Neuronal stem cell (in vitro differentiated cells): ENCODE measurements at places on chromosomes 6 and 20.

GRCh38 chr6:147438758-147439528 is 69.5 kb upstream of the SAMD5 start:
- DNase-seq = peak; percentile 24

DNA sequence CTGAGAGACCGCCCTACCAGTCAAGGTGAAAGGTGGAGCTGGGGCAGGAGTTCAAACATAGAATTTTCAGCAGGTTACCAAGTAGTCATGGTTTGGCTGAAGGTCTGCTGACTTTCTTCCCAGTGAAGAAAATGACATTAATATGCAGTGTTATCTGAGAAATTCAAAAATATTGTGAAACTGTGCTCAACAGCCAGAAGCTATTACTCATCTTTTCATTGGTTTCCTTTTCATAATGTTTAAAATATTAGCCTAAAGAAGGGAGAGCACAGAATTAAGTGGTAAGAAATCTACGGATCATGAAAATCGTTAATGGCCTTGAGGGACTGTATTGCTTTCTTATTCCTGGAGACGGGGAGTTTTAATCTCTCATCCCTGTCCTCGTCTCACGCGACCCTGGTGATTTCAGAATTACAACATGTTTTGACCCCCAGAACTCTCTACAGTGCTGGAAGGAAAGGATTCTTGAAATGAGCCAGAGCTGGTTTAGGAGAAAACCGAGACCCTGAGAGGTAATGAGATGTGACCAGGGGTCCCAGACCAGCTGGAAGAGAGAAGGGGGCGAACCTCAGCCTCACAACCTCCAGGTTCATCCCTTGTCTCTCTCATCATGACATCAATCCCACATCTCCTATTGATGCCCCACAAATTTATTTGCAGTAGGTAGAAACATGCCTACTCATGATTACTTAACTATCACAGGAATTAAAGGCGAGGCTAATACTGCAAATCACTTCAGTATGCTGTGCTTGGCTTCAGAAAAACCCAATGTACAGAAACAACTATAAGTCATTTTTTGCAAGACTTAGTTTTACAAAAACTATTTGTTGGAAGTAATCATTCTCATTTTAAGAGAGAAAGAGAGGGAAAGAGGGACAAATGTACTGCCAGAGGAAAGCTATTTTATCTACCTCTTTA is 209.5 kb downstream of the FNDC1 start:
- DNase-seq = no peak

GRCh38 chr6:54037277-54037779 is 73.9 kb upstream of the MLIP start:
- DNase-seq = no peak

DNA sequence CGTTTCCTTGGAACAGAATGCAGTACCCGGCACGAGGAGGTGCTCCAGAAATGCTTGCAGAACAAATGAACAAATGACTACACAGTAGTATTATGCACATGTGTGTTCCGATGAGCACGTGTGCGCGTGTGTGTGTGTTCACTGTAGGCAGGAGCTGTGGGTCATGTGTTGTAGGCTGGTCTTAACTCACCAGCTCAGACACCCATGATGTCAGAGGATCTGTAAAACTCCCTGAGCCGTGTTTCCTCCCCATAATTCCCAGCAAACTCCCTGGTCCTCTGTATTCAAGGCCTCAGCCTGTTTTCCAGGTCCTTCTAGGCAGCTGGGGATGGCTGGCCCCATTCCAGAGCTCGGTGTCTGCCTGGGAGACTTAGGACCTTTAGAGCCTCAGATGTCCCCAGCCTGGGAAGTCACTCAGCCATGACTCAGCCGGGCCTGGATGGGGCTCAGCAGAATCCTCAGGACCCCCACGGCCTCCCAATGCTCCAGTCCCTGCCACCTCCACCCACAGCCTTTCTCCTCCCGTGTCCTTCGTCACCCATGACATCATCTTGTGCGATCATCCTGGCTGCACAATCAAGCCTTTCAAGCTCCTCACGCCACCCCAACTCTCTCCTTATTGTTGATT is 475.0 kb upstream of the SULF2 start:
- DNase-seq = no peak

GRCh38 chr6:20178327-20178726 is 33.9 kb downstream of the MBOAT1 start:
- no peak for DNase-seq

- DNase-seq = no peak
Measured at GRCh38 chr6:123393331-123393730, 243.4 kb downstream of the TRDN start.

DNA sequence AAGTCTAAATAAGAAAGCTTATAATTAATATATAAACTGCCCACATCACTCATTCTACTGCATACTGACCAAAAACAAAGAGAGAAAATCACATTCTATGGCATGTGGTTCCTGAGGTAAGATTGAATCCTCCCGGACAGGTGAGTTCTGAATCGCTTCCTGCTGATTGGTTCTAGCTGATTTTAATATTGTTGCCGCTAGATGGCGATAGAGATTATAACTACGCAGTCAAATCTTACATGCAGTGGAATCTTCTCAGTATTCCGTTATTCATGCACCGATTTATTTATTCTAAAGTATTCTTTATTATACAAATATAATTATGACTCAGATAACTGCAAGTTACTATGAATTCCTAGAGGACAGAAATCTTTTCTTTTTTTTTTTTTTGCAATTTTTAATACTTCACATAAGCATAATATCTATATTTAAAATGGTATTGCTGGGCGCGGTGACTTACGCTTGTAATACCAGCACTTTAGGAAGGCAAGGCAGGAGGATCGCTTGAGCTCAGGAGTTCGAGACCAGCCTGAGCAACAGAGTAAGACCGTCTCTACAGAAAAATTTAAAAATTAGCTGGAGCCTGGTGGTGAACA is 24.2 kb upstream of the TMX4 start:
- peak; percentile 52 for DNase-seq

DNA sequence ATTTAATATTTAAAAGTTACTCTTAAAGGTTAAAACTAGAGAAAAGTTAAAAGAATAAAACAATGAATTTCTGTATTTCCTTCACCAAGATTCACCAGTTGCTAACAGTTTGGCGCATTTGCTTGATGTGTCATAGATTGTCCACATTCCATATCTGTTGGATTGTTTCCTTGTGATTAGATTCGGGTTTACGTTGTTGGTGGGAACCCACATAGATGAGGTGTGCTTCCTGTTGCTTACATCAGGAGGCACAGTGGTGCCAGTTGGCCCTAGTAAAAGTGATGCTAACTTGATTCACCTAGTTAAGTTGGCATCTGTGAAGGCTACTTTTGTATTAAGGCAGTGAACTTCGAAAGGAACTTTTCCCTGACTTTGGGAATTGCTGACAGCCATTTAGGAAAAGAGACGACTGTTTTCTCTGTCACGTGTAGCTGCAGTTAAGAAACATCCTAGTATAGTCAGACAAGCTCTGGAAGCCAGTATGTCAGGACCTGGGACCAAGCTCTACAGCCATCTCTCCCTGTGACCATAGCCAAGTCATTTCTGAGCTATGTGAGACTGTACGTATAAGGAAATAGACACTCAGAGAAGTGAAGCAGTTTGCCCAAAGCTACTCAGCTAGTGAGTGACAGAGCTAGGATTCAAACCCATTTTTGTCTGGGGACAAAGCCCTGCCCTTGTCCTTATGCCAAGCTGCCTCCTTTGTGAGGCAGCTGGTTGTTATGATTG is 49.0 kb downstream of the PPARD start:
- DNase-seq = no peak

DNA sequence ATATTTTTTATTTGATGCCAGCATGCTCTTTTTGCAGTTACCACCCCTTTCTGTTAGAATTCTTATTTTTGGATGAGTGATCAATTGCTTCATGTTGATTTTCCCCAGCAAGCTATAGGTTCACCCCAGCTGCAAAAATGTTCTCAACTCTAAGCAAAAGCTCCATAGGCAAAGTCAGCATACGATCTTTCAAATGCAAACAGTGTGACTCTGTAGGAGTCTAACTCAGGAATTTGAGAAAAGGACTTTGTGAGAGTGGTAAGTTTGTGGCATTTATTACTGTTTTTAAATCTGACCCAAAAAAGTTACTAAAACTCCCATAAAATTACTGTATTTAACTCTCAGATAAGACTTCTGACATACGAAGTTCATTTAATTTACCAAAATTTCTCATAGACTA is 134.9 kb upstream of the HSF2 start:
- no peak for DNase-seq

DNA sequence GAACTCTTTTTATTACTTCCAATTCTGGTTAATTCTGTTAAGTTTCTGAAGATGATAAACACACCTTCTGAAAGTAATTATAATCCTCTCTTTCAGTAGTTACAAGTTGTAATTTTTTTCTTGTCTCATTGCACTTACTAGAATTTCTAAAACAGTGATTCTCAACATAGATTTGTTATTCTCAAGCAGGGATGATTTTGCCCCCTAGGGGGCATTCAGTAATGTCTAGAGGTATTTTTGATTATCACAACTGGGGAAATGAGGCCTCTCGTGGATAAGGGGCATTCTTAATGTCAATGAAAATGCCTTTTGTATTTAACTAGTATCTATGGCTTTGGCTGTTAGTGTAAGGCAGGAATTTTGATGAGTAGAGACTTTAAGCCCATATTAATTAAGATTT is 39.4 kb upstream of the MAFB start:
- no peak for DNase-seq

GRCh38 chr20:62739581-62740285 is 31.1 kb downstream of the NTSR1 start:
- DNase-seq = no peak

DNA sequence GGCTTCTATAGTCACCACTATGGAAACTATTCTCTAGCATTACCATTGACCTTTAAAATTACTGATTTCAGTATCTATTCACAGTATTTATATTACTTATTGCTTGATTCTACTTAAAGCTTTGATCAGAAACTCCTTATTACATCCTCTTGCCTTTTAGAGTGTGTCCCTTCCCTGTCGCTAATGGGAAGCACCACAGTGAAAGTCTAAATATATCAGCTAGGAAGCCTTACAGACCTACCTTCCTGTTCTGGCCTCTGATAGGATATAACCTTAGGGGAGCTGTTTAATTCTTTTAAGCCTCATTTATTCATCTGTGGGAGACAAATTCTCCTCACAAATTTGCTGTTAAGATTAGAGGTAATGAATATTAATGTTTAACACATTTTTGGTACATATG is 122.7 kb downstream of the ADGRB3 start:
- DNase-seq = no peak

GRCh38 chr6:96947055-96947454 is 22.5 kb downstream of the KLHL32 start:
- no peak for DNase-seq

GRCh38 chr6:97440590-97441176 is 157.7 kb upstream of the MMS22L start:
- DNase-seq = peak; percentile 33

DNA sequence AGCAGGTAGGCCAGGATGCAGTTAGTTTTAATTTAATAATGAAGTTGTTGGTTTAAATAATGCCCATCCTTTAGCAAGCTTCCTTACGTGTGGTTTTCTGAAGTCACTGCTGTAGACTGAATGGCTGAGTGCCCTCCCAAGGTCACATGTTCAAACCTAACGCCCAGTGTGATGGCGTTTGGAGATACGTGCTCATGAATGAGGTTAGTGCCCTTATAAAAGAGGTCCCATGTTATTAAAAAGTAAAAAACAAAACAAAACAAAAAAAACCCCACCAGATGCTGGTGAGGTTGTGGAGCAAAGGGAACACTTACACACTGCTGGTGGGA is 16.3 kb downstream of the LRP11 start:
- DNase-seq = no peak

DNA sequence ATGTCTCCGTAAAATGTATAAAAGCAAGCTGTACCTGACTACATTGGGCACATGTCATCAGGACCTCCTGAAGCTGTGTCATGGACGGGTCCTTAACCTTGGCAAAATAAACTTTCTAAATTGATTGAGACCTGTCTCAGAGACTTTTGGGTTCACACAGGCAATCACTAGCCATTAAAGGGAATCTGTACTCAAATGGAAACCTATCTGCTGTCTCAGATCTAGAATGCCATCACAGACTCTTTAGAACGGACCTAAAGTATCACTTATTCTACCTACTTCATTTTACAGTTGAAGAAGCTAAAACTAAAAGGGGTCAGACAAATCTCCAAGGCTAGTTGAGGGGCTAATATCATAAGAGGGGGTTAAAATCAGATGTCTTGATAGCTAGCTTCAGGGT is 11.1 kb downstream of the SAMD3 start:
- no peak for DNase-seq

GRCh38 chr6:15242503-15242902 is 3.4 kb upstream of the JARID2 start:
- no peak for DNase-seq

DNA sequence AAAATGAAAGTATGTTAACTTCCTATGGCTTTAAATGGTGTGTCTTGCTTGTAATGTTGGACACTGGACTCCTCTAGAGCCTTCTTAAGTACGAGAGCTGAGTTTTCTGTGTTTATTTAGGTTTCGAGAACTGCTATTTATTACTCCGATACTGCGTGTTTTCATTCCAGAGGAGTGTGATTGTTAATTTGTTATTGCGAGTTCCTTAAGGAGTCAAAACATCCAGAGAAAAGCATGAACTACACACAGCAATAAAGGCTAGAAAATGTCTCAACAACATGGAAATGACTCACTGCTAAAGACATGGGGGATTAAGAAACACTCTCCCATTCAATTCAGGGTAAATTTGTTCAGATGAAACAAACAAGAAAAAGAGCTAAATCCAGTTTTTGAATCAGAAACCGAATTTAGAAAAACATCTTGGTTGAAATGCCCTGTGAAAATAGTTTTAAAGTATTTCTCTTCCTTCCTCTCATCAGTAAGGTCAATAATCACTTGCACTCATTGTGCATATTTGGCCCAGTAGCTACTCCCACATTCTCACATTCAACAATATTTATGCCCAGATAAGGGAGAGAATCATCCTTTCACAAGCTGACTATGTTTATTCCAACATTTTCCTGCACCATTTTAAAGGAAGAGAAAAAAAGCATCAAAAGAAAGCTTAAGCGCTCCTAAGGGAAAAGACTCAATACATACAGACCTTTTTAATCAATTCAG is 36.0 kb downstream of the ATXN1 start:
- DNase-seq = no peak

GRCh38 chr6:151007076-151007475 is 141.6 kb downstream of the MTHFD1L start:
- no peak for DNase-seq

DNA sequence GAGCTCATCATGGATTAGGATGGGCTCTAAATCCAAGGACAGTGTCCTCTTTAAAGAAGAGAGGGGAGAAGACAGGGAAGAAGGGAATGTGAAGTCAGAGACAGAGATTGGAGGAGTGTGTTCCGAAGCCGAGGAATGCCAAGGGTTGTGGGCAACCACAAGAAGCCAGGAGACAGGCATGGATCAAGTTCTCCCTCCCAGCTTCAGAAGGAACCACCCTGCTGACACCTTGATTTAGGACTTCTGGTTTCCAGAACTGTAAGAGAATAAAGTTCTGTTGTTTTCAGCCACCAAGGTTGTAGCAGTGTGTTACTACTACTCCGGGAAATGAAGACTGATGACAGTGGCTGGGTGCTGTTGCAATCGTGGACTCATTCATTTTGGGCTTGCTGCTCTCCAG is 120.1 kb downstream of the RPS12 start:
- DNase-seq = no peak

GRCh38 chr6:75855052-75855451 is 106.0 kb downstream of the MYO6 start:
- peak; percentile 37 for DNase-seq

GRCh38 chr6:102742028-102742427 is 1348.5 kb downstream of the GRIK2 start:
- DNase-seq = no peak

GRCh38 chr20:19019734-19020364 is 192.6 kb upstream of the SLC24A3 start:
- DNase-seq = no peak

- DNase-seq = no peak
Measured at GRCh38 chr20:47927944-47928343, 142.7 kb upstream of the SULF2 start.

- peak; percentile 64 for DNase-seq
Measured at GRCh38 chr6:22737331-22737730, 168.0 kb downstream of the HDGFL1 start.
